NCI-H1105 (cell line): ENCODE measurements at places on chromosomes 4 and X.

DNA sequence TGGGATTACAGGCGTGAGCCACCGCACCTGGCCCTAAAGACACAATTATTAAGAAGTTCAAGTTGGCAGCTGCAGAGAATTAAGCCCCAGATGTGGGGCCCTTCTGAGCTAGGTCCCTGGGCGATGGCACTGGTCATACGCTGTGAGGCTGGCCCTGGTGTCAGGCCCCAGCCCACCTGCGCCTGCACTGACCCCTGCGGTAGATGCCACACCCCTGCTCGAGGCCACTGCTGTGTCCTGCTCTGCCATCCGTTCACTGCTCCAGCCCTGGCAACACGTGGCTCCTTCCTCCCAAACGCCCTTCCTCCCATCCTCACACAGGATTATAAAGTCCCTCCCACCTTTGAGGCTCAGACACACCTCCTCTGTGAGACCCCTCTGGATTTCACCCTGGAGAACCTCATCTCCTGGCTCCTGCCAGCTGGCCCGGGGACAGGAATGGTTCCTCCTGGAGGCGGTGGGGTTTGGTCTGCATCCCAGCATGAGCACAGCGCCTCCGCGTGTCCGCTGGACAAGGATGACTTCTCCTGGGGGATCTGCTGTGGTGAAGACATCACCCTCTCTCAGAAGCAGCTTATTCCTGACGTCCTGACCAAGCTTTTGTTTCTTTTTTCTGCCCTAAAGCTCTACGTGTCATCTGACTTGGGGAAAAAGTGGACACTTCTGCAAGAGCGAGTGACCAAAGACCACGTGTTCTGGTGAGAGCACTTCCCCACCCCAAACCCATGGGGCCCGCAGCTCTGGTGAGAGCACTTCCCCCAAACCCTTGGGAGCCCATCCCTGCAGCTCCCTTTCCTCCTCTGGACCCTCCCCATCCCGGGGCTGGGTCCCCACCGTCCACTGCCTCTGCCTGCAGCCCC is 219.0 kb upstream of the PSAPL1 start:
- no peak for DNase-seq

DNA sequence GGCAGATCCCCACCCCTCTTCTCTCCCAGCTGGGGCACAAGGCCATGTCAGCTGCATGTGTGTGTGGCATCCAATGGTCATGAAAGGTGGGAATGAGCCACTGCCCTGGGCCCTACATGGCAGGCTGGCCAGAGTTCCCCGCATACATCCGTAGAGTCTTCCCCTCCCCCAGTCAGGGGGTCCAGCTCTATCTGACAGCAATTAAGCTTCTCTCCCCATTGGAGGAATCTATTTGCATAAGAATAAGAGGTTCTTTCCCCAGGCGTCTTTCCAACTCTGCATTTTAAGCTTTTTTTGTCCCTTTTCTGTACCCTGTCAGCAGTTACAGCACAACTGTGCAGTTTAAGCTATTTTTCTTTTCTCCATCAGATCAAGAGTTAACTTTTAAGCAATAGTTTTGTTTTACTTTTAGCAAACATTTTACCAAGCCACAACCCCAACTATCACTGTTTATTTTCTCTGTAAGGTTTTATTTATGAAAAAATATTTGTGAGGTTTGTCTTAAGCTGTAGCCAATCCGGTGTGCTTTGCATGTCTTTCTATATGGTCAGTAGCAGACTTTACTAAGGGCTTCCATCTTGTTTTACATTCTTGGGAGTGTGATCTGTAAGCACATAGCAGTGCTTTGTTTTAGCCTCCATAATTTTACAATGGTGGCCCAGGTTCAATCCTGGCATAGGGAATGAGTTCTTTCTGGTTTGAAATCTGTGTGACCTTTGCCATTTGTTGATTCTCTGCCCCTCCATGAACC is 28.7 kb downstream of the NLRP2B start:
- no peak for DNase-seq

DNA sequence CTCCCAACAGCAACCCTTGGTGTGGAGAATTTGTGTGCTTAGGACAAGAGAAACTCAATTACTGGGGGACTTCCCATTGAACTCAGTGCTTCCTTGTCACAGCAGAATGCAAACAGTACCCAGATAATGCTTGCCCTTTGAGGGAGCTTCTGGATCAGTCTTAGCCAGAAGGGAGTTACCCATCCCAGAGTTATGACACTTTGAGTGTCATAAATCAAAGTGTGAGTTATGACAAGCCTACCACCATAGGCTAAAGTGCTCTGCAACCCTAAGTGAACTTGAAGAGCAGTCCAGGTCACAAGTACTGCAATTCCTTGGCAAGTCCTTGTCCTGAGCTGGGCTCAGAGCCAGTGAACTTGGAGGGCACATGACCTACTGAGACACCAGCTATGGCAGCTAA is 1513.9 kb upstream of the PCDH10 start:
- DNase-seq: no peak

GRCh38 chr4:151811403-151811802 is 50.6 kb upstream of the GATB start:
- DNase-seq: no peak
